Cardiac muscle cell (in vitro differentiated cells and primary cell): ENCODE measurements at places on chromosomes 1 and 21. TPM values are rescaled to one million over a fixed set of nuclear protein-coding genes. Genes with fewer than 3 reads are reported as not detected.
A peak's percentile ranks its signal among the peaks of the same experiment; 100 is the strongest.

DNA sequence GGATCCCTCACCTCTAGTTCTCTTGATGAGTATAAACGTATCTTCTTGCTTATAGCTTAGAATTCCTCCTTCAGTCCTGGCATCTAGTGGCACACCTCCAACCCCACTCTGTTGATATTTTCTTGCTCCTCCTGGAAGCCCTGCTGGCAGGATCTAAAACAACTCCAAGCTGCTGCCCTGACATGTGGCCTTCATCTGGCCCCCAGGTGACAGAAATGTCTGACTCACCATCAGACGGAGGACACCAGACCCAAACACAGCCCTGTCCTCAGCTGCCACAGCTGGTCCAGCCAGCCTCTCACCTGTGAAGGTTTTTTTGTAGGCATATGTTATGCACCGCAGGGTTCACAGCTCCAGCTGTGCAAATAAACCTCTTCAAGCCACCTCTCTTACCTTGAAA is 53.4 kb downstream of the KRTAP19-8 start:
- H3K4me1 ChIP-seq, result no peaks in the 10 kb centered on the region
- H3K36me3 ChIP-seq, result no peaks in the 10 kb centered on the region
- no peak overlapping the region for H3K27ac ChIP-seq
- no peak overlapping the region for H3K4me3 ChIP-seq
- no peak for DNase-seq

- H3K4me1 ChIP-seq, result no peaks in the 10 kb centered on the region
- H3K36me3 ChIP-seq, result peaks cover 3% of the 10 kb centered on the region
- peak; percentile 80 for DNase-seq
- no peak overlapping the region for H3K4me3 ChIP-seq
Observed at GRCh38 chr1:236868625-236869467, 73.8 kb downstream of the MTR start.

DNA sequence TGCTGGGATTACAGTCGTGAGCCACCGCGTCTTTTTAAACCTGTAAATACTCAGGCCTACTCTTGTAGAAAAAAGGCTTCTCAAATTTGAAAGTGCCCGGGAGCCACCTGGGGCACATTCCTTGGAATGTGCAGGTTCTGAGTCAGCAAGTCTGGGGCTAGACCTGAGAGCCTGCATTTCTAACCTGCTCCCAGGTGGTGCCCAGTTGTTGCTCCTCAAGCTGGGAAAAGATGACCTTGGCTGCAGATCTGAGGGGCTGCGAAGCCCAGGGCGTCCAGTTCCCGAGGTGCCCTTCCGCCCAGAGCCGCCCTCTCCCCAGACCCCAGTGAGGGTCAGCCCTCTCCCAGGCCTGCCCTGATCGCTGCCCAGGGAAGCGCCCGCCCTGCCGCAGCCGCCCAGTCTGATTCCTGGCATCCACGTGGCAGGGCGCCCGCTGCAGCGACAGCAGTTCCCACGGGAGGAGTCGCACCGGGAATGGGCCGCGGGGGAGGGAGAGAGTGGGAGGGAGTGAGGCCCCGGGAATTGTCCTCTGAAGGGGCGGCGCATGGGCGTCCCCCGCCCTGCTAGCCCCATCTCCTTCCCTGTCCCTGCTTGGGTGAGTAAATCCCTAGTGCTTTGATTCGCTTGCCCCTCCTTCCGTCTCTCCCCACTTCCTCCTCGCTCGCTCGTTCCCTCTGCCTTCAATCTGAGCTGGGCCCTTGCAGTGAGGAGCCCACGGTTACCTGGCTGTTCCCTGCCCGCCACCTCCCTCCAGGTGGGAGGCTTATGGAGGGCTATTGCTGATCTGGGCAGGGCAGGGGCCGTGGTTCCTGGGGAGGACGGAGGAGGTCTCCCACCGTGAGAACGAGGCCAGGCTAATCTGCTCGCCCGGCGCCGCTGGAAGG is 18.8 kb upstream of the TENT5B start:
- no peak overlapping the region for H3K4me3 ChIP-seq
- DNase-seq, result peak; percentile 85
- no peaks in the 10 kb centered on the region for H3K36me3 ChIP-seq
- peaks cover 12% of the 10 kb centered on the region for H3K4me1 ChIP-seq
- no peaks in the 10 kb centered on the region for H3K27me3 ChIP-seq
- H3K27ac ChIP-seq, result no peak overlapping the region

- peak overlapping the region; percentile 86 for H3K4me3 ChIP-seq
- H3K27me3 ChIP-seq, result no peaks in the 10 kb centered on the region
Observed at GRCh38 chr1:1374589-1374928, 448 bp downstream of the AURKAIP1 start.

- H3K4me1 ChIP-seq, result peaks cover 43% of the 10 kb centered on the region
- peaks cover 8% of the 10 kb centered on the region for H3K36me3 ChIP-seq
- peak; percentile 16 for DNase-seq
- H3K27ac ChIP-seq, result peak overlapping the region; percentile 92
- H3K4me3 ChIP-seq, result peak overlapping the region; percentile 99
Observed at GRCh38 chr1:156081180-156081916, 917 bp downstream of the MEX3A start.

DNA sequence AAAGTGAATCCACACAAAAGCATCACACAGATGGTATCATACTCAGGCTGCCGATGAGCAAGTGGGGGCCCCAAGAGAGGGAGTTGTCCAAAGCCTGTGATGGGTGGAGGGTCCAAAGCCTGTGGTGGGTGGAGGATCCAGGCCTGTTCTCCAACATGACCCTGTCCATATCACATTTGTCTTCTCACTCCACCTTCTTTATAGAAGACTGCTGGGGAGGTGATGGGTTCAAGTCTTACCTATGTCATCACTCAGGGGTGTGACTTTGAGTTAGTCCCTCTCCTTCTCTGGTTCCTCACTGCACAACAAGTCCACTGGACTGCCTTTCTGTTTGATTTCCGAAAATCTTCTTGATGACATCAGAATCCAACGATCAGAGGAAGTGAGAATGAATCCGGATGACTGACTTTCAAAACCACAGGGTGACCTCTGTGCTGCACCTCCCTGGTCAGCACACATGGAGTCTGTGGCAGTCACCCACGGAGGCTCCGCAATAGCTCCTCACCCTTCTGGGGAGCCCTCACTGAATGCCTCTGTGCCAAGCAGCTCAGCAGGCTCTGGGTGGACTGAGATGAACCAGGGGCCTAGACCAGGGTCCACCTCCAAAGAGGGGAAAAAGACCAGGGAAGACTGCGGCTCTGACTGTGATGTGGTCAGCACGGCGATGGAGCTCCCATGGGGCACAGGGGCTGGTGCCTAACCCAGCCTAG is 166.8 kb downstream of the HIVEP3 start:
- no peak overlapping the region for H3K4me3 ChIP-seq
- H3K4me1 ChIP-seq, result peaks cover 5% of the 10 kb centered on the region
- no peaks in the 10 kb centered on the region for H3K27me3 ChIP-seq

Gene NHLH1
- total RNA-seq, result 0.11 and 0.12 TPM in 2 replicates

Gene ZFP69
- 2.9 and 4.9 TPM in 2 replicates for total RNA-seq

Gene FCGR2B
- not detected in 2 replicates for total RNA-seq

Gene FALEC
- 3.9 TPM in 1 of 2 replicates, not detected in the other for total RNA-seq
